Vagina (tissue), 2 donors: ENCODE measurements at places on chromosomes 13 and 19.

GRCh38 chr19:57552432-57552831, 7.2 kb downstream of the ZNF550 start:
- no peak for DNase-seq

- no peak for DNase-seq
These were observed 17.2 kb downstream of the RASA3 start for GRCh38 chr13:114115191-114115671.

- no peak for DNase-seq
These were observed 625 bp downstream of the FBXL12 start for GRCh38 chr19:9818175-9818733.

- no peak for DNase-seq
These were observed 3.6 kb downstream of the DMAC2 start for GRCh38 chr19:41435936-41436673.

- no peak for DNase-seq
These were observed 34.2 kb downstream of the FAM187B start for GRCh38 chr19:35194012-35194984.

- peak; percentile 93 for DNase-seq
These were observed 99.9 kb downstream of the GNG7 start for GRCh38 chr19:2602391-2603181.

DNA sequence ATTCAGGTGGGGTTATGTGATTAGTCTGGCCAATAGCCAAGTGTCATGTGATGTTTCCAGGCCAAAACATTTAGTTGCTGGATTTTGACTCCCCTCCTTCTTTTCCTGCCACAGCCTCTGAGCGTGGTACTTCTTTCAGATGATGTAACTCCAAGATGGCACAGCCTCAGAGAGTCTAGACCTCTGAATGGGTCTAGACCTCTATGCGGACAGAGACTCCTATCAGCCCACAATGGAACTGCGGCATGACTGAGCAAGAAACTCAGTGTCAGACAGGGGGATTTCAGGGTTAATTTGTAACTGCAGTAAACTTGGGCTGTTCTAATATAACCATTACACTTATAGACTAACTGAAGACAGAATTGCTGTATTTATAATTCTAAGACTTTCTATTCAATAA, 42.6 kb upstream of the ZDHHC20 start:
- no peak for DNase-seq

DNA sequence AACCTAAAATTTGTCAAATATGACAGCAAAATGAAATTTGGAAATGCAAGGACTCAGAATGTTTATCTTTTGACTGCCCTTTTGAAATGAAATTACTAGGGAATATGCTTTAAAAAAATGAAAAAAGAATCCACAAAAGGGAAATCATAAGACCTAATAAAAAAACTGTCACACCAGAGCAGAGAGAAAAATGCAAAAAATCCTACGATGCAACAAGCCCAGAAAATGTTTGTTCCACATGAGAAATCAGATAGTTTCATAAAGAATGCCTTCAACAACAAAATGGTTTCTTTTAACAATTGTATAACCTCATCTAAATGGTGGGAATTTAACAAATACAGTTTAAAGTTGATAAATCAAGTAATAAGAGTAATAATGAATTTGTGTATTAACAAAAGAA, 8.0 kb downstream of the LPAR6 start:
- no peak for DNase-seq

DNA sequence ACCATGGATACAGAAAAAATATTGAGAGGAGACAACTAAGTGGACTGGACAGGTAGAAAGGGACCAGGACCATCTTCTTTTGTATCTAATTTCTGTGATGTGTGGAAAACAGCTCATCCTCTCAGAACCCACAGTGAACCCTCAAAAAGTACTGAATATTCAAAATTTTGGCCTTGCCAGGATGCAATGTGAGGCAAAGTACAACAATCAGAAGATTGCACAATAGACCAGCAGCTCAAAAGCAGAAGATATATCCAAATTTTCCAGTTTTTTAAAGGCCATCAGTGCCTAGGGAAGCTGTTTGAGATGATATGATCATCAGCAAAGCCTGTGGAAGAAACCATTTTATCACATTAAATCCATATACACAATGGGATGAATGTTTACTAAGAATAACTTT, 973.3 kb upstream of the MIR17HG start:
- DNase-seq: no peak

DNA sequence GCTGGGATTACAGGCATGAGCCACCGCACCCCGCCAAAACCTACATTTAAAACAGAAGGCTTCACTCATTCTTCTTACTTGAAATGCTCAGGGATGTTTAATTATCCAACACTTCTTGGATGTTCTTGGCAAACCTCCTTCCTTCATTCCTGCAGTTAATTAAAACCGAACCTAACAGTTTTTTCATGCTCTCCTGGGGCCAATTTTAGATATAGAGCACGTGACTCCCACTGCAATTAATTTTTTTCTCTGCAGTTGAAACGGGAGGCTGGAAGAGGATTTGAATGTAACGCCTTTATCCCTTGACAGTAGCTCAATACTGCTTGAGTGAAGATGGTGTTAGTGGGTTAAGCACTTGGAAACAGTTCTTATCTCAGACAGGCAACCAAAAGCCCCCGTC, 4.6 kb upstream of the ACTL9 start:
- no peak for DNase-seq

GRCh38 chr13:105008604-105009003, 1526.9 kb downstream of the EFNB2 start:
- no peak for DNase-seq

DNA sequence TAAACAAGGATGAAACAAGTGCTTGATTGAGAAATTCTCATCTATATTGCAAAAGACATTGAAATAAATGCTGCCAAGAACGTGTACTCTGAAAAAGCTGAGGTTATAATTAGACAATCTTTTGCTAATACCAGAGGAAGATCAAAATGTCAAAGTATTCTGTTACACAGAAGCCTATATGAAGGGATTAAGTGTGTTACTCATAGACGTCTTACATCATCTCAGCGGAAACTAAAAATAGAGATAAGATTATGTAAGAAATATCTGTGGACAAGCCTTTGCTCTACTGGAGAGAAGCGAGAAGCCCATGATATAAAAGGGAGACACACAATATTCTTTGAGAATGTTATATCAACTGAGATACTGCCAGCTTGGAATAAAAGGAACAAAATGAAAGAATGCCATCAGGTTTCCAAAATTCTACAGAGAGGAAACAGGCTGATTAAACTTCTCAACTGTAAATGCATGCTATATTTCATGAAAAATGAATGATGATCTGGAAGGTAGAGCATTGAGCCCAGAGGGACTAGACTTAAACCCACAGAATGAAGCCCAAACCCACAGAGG, 699.0 kb downstream of the GPC5 start:
- DNase-seq: no peak

GRCh38 chr13:85935868-85936467, 136.7 kb upstream of the SLITRK6 start:
- no peak for DNase-seq

- DNase-seq: no peak
These were observed 41.0 kb downstream of the RASL11A start for GRCh38 chr13:27311518-27312210.

GRCh38 chr13:102597029-102597961, 509 bp downstream of the TPP2 start:
- DNase-seq: no peak

DNA sequence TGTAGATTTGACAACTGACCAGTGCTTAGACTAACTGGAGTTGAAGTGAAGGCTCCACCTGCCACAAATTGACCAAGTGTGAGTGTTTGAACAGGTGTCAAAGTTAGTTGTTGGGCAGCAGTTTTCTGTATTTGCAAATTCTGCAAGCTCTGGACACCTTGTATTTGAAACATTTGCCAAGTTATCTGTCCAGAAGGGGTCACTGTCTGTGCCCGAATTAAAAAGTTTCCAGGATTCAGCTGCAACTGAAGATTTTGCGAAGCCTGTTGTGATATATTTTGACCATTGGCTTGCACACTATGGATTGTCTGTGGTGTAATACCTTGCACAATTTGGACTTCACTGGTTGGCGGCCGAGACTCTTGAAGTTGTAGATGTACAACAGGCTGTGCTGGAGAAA, 1690.7 kb downstream of the SLITRK5 start:
- DNase-seq: no peak

GRCh38 chr13:110293649-110294048, 13.3 kb downstream of the COL4A1 start:
- no peak for DNase-seq

DNA sequence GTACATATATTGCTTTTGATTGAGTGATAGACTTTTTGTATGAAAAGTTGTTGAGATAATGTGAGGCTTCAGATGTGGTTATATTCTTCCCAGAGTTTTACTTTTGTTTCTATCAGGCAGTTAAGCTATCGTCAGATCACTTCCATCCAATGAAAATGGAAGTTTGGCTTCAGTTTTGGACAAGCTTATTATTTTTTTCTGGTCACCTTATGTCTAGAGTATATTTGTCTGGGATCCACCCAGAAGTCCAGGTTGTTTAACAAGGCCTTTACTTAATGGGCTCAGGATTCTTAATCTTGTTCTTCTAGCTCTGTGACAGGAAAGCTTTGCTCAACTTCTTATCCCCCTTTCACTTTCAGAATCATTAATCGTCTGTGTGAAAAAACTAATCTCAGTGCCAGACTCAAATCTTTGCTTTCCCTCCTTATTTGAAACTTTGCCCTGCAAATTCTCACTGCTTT, 150.9 kb downstream of the PDS5B start:
- no peak for DNase-seq

- no peak for DNase-seq
These were observed 13.2 kb upstream of the UQCR11 start for GRCh38 chr19:1618157-1619093.

DNA sequence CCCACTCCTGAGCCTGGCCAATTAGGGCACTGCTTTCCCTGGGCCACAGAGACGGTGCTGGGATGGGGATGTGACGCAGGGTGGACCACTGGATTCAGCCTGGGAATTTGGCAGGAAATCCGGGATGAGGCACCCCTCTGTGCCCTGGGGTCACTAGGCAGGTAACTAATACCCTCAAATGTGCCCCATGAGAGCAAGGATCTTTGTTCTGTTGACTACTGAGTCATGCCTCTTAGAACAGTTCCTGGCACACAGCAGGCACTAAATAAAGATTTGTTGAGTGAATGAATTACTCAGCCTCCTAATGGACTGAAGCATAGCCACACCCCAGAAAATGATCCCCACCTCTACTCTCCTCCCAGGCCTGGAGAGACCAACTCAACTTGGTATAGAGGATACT, 15.9 kb downstream of the OPA3 start:
- no peak for DNase-seq

GRCh38 chr19:48502350-48503018, 9.2 kb downstream of the LMTK3 start:
- DNase-seq: no peak

DNA sequence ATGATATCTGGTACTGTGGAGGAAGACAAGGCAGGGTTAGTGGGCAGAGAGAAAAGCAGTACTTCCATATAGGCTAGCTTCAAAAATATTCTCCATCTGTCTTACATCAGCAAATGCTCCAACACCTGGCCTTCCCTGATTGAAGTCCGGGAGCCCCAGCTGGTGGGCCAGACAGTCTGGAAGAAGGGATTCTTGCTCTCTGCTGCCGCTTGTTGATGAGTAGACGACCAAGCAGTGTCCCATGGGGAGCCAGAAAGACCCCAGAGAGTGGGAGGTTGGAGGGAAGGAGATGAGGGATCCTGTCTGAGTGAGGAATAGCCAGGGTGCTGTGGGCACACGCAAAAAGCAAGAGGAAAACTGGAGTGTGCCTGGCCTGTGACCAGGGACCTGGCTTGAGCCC, 95.1 kb downstream of the ATP8A2 start:
- no peak for DNase-seq

DNA sequence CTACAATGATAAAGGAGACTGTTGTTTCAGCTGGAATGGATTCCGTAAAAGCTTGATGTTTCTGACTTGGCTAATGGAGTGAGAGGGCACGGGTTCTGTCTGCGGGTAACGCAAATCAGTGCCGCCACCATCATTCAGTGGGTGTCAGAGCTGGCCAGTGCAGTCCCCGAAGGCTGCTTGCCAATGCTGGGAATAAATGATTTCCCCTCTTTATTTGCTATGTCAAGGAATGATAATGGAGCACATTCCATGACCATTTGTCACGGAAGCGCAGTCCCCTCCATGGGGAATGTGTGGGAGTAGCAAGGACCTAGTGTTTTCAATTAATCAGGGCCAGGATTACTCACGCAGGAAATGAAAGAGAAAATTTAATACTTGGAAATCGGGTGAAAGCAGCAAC, 899.3 kb downstream of the UQCRFS1 start:
- no peak for DNase-seq

GRCh38 chr13:26280295-26280694, 26.4 kb downstream of the CDK8 start:
- DNase-seq: no peak

GRCh38 chr19:23415561-23416191, 20.4 kb upstream of the ZNF91 start:
- DNase-seq: no peak

- DNase-seq: no peak
These were observed 30.1 kb downstream of the ZNF557 start for GRCh38 chr19:7099597-7099921.

GRCh38 chr13:112996671-112997091, 27.7 kb downstream of the MCF2L start:
- no peak for DNase-seq

DNA sequence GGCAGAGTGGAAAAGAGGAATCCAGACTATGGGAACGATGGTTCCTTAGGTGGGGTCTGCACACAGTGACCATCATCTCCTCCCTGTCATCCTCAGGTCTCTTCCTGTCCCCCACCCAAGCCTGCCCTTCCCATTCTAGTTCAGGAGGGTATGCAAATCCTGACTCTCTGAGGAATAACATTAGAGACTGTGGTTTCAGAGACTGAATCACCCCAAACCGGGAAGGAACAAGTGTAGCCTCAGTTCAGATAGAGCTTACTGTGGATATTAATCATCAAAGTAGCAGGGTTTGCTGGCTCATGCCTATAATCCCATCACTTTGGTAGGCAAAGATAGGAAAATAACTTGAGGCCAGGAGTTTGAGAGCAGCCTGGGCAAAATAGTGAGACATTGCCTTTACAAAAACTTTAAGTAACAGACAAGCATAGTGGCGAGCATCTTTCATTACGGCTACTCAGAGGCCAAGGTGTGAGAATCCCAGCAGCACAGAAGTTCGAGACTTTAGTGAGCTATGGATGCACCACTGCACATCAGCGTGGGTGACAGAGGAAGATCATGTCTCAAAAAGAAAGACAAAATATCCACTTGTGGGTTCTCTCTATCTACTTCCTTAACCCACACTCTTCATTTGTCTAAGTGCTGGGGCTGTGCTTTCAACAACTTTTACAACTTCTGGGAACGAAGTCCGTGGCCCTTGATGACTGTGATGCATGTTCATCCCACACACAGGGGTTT, 19.3 kb upstream of the LGALS13 start:
- DNase-seq: no peak

GRCh38 chr19:10095622-10095947, 6.9 kb downstream of the ANGPTL6 start:
- no peak for DNase-seq

DNA sequence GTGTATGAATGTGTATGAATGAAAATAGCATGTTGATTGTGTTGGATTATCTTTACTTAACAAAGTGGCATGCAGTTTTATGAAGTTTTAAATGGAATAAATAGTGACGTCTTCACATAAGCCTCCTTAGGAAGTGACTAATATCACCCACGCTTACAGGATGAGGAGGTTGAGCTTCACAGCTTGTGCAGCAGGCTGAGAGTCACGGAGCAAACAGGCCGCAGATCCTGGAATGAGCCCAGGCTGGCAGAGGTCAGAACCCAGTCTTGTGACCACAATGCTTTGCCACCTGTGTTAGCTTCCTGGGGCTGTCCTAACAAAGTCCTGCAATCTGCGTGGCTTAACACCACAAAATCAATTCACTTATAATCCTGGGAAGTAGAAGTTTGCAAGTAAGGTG, 20.8 kb downstream of the LAIR2 start:
- no peak for DNase-seq

GRCh38 chr13:46679369-46680120, 117.4 kb downstream of the ESD start:
- no peak for DNase-seq
